ENCODE measurements at places on chromosomes 4 and X. TPM values are rescaled to one million over a fixed set of nuclear protein-coding genes. Genes with fewer than 3 reads are reported as not detected.

- no peak for DNase-seq
Measured at GRCh38 chr4:149296503-149296902, 519.1 kb downstream of the IQCM start.

DNA sequence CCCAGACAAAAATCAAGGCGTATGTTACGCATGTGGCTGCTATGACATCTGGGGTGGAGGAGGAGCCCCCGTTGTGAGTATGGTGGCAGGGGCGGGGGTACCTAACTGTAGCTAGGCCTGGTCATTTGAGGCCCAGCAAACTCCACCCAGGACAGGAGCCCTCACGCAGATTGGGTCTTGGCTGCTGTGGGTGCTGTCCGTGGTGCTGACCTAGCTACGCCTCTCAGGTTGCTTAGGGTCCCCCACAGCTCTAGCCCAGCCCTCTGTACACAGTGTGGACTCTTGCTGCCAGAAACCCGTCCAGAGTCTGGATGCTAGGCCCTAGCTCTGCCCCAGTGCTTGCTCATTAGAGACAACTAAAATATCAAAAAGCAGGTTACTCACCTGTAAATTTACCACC, 146.7 kb upstream of the PSAPL1 start:
- DNase-seq, result no peak

- peak; percentile 46 for DNase-seq
Measured at GRCh38 chr4:6562931-6563901, 11.8 kb upstream of the MAN2B2 start.

- DNase-seq, result peak; percentile 43
Measured at GRCh38 chr4:190020790-190021717, 6.0 kb downstream of the FRG2 start.

DNA sequence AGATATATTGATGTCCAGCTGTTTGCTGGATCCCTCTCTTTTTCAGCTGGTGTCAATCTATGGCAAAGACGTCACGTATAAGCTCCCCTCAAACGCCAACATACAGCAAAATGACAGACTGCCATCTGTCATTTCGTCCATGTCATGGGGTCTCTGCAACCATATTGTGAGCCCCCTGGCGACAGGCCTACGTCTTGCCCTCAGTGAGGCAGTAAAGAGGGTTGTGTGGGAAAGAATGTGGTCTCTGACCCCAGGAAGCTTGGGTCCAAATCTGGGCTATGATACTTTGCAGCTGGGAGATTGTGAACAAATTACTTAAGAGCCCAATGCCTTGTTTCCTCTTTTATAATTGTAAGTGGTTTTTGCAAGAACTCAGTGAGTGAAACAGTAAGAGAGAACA, 7.4 kb downstream of the SUPT20HL2 start:
- DNase-seq, result no peak

- no peak for DNase-seq
Measured at GRCh38 chr4:175456131-175456530, 355.9 kb downstream of the GPM6A start.

GRCh38 chr4:142607976-142608375, 238.1 kb downstream of the INPP4B start:
- DNase-seq, result no peak

DNA sequence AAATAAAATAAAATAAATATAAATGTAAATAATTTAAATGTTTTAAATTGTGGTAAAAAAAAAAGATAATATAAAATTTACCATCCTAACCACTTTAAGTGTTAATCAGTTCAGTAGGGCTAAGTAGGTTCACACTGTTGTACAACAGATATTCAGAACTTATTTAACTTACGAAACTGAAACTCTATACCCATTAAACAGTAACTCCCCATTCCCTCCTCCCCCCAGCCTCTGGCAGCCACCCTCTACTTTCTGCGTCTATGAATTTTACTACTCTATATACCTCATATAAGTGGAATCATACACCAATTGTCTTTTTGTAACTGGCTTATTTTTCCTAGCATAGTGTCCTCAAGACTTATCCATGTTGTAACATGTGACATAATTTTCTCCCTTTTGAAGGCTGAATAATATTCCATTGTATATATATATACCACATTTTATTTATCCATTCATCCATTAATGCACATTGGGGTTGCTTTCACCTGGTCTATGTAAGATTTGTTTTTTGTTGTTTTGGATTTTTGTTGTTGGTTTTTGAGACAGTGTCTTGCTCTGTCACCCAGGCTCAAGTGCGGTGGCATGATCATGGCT, 32.5 kb upstream of the ELF2 start:
- no peak for DNase-seq

- no peak for DNase-seq
Measured at GRCh38 chr4:147059064-147059731, 113.5 kb upstream of the TTC29 start.

DNA sequence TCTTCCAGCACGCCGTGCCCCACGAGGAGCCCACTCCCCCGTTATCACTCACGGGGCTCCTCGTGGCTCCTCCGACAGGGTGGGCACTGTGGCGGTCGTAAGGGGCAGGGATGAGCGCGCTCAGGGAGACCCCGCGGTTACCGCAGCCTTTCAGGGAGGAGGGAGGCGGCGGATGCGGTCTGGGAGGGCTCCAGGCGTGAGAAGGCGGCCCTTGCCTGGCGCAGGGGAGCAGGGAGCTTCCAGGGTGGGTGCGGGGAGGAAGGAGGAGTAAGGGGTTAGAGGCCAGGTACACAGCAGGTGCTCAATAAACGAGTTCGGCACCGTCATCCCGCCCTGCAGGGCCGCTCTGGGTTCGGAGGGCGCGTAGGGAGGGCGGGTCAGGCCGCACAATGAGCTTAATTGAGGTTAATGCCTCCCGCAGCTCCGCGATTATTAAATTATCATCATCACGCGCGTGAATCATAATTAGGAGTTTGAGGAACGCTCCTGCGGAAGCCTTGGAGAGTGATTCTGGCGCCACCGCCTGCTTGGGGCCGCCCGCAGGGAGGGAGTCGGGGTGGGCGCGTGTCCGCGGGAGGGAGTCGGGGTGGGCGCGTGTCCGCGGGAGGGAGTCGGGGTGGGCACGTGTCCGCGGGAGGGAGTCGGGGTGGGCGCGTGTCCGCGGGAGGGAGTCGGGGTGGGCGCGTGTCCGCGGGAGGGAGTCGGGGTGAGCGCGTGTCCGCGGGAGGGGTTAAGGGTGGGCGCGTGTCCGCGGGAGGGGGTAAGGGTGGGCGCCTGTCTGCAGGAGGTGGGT, 7.6 kb upstream of the NKX1-1 start:
- DNase-seq, result no peak

The VEGFC gene
- total RNA-seq, result 5.3 TPM

DNA sequence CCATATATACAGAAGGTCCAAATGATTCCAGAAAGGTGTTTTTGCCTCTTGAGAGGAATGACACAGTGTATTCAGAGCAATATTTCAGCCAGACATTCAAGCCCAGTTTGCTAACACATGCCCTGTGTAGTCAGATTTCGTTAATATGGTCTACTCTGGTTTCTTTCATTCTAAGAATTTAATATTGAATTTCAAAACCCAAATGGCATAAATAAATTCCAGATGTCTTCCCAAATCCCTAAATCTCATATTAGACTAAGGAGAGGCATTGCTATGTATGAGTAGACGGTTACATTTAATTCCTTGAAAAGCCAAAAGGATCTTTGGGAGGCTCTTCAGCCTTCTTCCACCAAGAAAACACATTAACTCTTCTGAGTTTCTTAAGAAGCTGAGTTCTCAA, 66.3 kb upstream of the C1QTNF7 start:
- DNase-seq, result no peak

All from mucosa of descending colon (tissue), 3 donors.